BE2C (cell line): ENCODE measurements at places on chromosomes 1 and 21.
A peak's percentile ranks its signal among the peaks of the same experiment; 100 is the strongest.

DNA sequence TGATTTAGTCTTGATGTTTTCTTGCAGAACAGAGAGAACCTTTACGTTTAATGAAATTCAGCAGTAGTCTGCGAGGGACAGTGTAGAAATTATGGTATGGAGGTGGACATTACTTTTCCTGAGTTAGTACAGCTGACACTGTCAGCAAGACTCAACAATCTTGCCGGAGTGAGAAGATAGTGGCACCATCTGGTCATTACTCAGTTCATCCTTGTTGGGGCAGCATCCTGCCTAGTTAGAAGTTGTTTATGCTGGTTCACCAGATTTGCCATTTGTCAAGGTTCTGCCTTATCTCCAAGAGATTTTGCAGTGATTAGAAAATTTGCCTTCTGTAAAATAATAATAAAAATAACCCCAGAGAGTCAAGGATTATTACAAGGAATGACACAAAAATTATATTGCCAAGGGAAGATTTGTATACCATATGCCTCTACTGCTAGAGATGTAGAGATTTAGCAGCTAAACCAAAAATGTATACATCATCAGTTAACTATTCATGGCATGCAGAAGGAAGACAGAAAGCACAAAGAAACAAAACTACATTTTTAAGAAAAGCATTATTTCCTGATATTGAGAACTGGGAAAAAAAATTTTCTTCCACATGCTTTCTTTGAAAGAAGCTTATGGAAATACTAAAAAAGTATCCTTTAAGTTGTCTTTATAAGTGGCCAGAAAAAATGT lies 1967.4 kb downstream of the NCAM2 start:
- no peak for DNase-seq

DNA sequence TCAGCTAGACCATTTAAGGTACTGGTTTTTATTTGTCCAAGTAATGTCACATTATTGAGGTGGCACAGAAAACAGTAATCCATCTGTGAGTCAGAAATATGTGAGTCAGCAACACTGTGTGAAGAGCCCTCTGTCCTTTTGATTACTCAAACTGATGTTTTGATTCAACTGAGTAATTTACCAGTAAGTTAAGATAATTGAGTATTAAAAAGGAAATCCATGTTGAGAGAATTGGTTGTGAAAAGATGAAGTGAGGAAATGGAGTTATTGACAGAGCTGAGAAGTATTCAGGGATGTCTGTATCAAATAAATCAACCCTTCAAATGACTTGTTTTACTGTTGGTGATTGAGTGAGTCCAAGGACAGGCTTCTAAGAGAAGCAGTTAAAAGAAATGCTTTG lies 302.7 kb upstream of the SGIP1 start:
- DNase-seq, result no peak

DNA sequence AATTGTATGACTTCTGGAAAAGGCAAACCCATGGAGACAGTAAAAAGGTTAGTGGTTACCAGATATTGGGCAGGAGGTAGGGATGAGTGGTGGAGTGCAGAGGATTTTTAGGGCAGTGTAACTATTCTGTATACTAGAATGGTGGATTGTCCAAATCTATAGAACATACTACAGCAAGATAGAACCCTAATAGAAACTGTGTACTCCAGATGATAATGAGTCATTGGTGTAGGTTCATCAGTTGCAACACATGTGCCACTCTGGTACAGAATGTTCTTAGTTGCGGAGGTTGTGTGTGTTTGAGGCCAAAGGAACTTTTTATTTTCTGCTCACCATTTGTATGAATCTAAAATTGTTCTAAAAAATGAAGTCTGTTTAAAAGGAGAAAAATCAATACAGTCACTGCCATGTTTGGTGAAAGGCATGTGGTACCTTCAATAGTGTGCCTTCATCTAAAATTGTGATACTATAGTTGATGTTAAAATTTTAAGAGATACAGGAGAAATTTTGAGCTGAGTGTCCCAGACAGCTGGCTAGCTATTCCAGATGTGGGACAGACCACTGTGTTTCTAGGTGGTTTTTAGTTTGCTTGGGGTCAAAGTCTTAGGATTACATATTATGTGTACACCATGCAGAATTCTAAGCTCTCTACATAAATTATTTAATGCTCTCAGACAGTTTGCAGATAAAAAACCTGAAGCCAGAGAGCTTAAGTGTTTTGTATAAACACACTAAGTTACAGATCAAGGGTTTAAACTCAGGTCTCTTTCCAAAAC lies 150.5 kb downstream of the RPS6KC1 start:
- no peak for DNase-seq

DNA sequence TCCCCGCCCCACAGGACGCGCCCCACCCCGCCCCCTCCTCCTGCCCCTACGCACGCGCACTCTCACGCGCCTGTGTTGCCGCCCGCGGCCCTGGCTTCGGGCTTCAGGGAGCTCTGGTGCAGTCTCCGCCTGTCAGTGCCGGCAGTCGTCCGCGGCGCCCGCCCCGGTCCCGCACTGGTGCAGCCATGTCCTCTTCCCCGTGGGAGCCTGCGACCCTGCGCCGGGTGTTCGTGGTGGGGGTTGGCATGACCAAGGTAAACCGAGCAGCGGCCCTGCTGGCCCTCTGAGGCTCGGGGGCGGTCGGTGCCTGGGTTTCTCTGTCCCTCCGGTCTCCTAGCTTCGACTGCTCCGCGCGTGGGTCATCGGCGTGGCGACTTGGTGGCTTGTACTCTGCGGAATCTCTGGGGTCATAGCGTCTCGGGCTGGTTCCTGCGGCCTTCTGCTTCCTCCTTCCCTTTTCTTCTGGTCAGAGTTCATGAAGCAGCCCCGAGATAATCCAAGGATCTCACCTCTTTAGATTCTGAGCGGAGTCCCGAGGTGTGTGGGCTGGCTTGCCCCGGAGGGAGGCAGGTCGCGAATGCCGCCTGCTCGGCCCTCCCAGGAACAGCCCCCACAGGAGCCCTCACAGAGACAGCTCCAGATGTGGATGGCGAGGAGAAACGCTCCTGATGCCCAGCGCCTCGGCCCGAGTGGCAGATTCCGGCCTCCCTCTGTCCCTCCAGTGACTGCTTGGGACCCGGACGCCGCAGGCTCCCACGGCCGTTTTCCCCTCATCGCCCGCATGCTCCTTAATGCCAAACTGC lies at the start of gene SCP2:
TSS of gene SCP2 (plus strand) at position 65 of the 803 bp plus-strand sequence. CDS start at position 186, 121 bp downstream.
- peak; percentile 76 for DNase-seq

DNA sequence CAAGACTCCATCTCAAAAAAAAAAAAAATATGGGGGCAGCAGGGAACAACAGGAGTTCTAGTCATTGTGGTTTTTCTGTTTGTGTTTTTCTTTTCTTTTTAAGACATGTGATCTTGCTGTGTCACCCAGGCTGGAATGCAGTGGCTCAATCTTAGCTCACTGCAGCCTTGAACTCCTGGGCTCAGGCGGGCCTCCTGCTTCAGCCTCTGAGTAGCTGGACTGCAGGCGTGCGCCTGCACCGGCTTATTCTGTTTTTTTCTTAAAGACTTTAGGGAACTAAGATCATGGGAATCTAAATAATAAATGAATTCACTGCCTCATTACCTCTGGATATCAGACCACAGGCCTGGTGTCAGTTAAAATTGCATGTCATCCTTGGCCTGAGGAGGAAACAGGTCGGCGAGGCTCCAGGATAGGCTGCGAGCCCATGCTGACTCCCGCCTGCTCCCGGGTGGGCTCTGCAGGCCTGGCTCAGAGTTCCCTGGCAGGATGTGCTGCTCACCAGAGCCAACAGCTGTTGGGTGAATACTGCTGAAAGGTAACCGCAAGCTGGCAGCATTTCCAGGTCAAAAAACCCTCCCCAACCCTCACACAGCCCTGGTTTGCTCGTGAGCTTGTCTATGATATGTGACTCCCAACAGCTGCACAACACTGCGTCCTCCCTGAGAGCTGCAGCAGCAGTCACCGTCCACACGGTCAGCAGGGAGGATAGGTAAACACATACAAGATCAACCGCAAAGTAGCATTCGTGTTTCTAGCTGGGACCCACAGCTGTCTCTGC lies 58.1 kb downstream of the SCCPDH start:
- peak; percentile 54 for DNase-seq

DNA sequence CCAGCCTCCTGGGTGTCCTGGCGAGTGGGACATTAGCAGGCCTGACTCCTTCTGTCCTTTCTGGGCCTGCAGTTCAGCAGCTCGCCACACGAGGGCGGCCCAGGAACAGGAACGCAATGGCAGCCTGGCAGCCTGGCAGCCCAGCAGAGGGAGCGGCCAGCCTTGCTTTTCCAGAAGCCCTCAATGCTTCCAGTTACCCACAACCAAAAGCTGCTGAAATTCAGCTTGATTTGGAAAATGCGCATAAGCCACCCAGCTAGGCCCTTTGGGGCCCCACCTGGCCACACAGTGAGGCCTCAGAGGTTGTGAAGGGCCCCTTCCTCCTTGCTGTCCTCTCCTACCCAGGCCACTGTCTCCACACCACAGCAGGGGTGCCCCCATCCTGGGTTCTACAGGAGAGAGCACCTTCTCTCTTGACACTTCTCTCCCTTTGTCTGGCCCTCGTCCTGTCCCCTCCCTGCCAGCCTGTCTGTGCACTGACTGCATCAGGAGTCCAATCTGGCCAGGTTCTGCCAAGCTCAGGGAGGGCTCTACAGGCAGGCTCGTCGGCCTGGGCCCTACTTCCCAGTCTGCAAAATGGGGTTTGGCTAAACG lies 103.4 kb upstream of the VAMP3 start:
- DNase-seq, result peak; percentile 86

DNA sequence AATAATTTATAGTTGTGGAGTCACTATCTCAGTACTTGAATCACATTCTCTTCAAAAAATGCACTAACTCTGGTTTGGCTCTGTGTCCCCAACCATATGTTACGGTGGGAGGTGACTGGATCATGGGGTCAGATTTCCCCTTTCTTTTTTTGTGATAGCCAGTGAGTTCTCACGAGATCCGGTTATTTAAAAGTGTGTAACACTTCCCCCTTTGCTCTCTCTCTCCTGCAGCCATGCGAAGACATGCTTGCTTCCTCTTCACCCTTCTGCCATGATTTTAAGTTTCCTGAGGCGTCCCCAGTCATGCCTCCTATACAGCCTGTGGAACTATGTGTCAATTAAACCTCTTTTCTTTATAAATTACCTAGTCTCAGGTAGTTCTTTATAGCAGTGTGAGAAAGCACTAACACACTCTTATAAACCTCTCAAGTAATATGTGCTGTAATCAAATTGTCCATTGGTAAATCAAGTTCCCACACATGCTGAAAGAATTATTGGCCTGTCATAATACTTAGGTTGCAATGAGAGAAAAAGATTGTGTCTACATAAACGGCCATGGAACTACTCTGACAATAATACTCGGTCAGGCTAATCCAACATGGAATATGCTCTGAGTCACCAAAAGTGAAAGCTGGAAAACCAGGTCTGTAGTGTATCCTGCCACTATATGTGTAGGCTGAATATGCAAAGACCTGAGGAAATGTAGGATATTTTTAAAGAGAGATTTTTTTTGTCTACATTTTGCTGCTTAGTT lies 107.5 kb downstream of the SLC44A5 start:
- DNase-seq, result no peak

- no peak for DNase-seq
These were observed 18.0 kb downstream of the C8A start for GRCh38 chr1:56872597-56872996.

- no peak for DNase-seq
These were observed 97.9 kb downstream of the CSMD2 start for GRCh38 chr1:34066981-34067603.

GRCh38 chr1:165060285-165060793 lies 296.2 kb downstream of the LMX1A start:
- DNase-seq, result no peak

- no peak for DNase-seq
These were observed 43.1 kb downstream of the CASZ1 start for GRCh38 chr1:10753299-10753698.
